NCI-H774 (cell line): ENCODE measurements at places on chromosomes 3 and 15.

DNA sequence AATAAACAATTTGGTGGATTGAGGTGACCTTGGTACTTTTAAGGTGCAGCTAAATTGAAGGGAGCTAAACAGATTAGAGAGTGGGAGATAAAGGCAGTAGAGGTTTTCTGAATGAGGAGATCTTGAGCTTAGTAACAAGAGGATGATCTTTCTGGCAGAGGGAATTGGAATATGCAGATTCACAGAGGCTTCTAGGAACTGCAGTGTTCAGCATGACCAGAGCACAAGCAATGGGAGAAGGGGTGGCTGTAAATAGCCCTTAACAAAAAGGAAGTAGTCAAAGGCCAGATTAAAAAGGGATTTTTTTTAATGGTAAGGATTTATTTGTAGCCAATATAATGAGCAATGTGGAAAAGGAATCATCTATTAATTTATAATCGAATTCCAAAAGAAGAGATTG, 5.7 kb upstream of the BNIP2 start:
- no peak for DNase-seq

DNA sequence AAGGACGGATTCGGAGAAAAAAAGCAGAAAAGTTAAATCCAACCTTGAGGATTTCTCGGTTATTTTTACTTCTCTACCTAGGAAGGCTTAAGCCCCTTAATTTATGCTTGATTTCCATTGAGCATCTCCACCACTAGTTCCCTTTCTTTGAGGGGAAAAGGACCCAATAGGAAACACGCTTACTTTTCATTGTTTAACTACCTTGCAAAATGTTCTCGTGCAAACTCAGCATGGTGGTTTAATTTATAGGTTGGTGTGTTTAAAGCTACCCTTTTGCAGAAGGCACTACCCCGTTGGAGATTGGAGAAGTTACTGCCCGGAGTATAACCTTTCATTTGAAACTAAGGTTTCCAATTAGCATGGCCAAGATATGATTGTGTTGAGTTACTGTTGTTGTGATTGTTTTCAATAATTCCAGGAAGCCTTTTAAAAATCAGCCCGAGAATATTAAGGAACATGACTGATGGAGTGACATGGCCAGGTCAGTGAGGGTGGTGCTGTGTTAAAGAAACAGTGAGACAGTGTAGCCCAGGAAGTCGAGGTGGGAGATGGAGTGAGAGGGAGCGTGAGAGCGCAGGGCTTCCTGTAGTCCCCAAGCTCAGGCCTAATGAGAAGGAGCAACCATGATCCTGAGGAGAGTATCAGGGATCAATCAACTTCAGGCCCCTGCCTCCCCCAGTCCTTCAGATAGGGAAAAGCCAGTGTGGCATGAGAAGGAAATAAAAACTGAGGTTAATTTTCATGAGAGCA, 76.6 kb downstream of the AQP9 start:
- DNase-seq = no peak

- DNase-seq = no peak
These were observed 95.9 kb upstream of the TNIK start for GRCh38 chr3:171556148-171556547.

DNA sequence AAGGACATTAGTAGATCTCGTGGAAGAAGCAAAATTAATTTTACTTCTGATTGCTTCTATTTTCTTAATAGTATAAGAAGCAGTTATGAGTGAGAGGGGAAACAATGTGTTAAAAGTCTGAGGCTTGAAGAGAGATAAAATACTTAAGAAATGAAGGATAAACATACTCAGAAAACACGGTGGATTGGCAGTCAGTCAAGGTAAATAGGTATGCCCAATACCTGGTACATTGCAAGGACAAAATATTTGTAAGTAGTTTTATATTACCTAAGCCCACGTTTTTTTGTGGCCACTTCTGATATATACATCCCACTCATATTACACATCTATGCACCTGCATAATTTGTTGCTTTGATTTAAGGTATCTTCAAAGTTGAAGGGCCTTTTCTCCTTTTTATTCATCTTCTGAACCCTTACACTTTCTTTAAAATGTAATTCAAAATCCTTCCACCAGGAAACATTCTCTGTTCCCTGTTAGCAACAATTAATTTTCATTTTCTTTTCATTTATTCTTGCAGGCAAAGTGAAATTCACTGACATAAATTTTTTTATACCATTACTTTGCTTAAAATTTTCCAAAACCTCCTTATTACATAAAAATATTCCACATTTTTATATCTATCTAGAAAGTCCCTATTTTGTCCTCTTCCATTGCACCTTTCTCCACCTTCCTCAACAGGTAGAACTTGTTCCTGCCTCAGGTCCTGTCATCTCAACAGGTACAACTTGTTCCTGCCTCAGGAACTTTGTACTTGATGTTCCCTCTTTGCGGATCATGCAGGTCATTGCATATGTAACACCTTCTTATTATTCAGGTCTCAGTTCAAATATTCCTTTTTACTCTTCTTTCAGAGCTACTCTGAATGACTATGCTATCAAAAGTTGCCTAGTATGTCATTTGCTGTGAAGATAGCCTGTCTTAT, 755.7 kb upstream of the ALCAM start:
- no peak for DNase-seq
